Ecto neural progenitor cell (in vitro differentiated cells): ENCODE measurements at places on chromosomes 7 and 10.

GRCh38 chr7:137934941-137935883, 66.7 kb downstream of the CREB3L2 start:
- DNase-seq, result no peak

- no peak for DNase-seq
Measured at GRCh38 chr10:89476150-89476549, 59.2 kb downstream of the SLC16A12 start.

- DNase-seq, result no peak
Measured at GRCh38 chr7:91287371-91288084, 23.3 kb downstream of the FZD1 start.

GRCh38 chr7:40015790-40016296, 65.8 kb downstream of the CDK13 start:
- DNase-seq, result no peak
